Adrenal gland (tissue), 19 donors: ENCODE measurements at places on chromosomes 12 and 14. TPM values are rescaled to one million over a fixed set of nuclear protein-coding genes. Genes with fewer than 3 reads are reported as not detected.

The RHEBL1 gene
- 0.71 TPM for polyA plus RNA-seq

The PTMS gene
- 134 TPM for polyA plus RNA-seq

DNA sequence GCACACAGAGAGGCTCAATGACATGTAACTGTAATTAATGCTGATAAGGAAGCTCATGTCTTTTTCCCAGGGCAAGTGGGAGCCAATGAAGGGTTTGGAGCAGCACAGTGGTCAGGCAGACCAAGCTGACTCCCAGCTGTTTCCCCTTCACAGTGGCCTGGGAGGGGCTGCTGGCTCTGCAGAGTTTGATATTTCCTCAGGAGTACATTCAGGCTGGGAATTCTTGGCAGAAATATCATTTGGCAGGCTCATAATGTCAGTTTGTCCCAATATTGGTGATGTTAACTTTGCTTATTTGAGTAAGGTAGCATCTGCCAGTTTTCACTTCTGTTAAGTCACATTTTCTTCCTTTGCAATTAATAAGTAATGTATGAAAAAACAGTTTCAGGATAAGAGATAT, 247.0 kb downstream of the EMP1 start:
- no peak for DNase-seq

The TFCP2 gene
- polyA plus RNA-seq, result 11.1 TPM

The HOXC13 gene
- not detected for polyA plus RNA-seq

GRCh38 chr14:104090071-104090748, 4.7 kb downstream of the ASPG start:
- no peak for DNase-seq

GRCh38 chr12:8483079-8483478, 27.3 kb downstream of the CLEC6A start:
- DNase-seq, result no peak

The OR4Q3 gene
- polyA plus RNA-seq, result not detected

DNA sequence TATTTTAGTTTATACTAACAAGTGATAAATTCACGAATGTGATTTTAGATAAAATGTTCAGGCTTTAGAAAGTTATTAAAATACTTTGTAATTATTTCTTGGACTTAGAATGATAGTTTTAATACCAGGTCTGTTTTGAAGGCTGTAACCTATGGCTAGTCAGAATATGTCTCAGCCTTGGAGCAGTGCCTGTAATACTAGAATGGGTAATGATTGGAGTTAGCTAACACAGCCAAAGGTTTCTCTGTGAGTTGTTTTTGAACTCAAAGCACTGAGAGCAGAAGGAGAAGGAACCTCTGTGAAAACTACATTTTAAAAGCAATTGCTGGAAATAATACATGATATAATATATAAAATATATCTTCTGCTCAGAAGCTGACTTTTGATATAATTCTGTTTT, 110.1 kb downstream of the TMEM117 start:
- DNase-seq, result no peak

The GLI1 gene
- 4.4 TPM for polyA plus RNA-seq

- no peak for DNase-seq
Observed at GRCh38 chr12:104825408-104825807, 132.7 kb downstream of the SLC41A2 start.

DNA sequence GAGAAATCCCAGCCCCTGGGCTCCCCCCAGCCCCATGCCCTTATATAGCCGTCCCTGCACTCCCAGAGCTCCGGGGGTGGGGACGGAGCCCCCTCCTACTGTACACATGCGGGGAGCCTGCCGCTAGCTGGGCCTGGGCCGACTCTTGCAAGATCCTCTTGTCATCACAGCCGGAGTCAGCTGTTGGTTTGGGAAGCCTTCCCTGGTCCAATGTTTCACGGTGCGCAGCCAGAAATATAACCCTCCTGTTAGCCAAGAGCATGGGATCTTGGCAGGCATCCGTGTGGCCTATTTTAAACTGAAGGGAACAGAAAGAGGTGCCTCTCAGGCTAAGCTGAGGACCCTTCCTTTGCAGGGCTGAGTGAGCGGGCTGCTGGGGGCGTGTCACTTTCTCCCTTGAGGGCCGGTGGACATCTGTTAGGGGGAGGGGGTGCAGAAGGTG, 175.3 kb downstream of the TSPAN9 start:
- DNase-seq, result peak; percentile 50

GRCh38 chr14:90300611-90301047, 31.1 kb downstream of the NRDE2 start:
- no peak for DNase-seq

GRCh38 chr14:57930241-57930975, 64.5 kb upstream of the SLC35F4 start:
- no peak for DNase-seq

The KRR1 gene
- 67.8 TPM for polyA plus RNA-seq

- peak; percentile 3 for DNase-seq
Observed at GRCh38 chr12:33671676-33672075, 232.1 kb upstream of the SYT10 start.

DNA sequence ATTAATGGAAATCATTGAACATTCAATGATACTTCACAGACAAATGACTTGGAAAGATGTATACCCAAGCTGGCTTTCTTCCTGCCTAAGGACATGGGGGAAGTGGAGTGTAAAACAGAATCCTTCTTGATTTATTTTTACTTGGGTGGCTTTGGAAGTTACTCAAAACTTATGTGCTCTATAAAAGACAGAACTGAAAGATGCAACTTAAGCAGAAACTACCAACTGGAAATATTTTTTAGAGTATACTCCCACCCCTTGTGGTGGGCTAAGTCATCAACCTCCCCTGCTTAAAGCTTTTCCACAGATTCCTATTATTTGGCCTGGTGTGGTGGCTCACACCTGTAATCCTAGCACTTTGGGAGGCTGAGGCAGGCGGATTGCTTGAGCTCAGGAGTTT, 126.0 kb upstream of the ATP2B1 start:
- DNase-seq, result no peak

GRCh38 chr12:2858944-2859421, 2.1 kb upstream of the TEX52 start:
- no peak for DNase-seq

The IFNG gene
- not detected for polyA plus RNA-seq

GRCh38 chr14:33118668-33119067, 180.0 kb downstream of the NPAS3 start:
- no peak for DNase-seq

DNA sequence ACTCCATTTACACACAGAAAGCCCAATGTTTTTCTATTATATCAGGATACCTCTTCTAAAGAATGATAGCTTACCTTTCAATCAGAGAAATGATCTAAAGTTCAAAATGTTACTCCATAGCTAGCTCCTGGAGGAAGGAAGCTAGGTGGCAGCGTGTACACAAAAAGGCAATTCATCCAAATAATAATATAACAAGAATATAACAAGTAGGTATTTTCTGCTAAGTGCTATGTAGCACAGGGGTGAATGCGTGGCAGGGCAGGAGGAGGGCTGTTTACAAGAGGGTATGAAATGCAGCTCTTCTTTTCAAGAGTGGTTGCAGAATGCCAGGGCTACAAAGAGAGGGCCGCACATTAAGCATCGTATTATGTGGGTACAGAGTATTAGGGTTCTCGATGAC, 663 bp upstream of the SNAPC1 start:
- DNase-seq, result no peak

DNA sequence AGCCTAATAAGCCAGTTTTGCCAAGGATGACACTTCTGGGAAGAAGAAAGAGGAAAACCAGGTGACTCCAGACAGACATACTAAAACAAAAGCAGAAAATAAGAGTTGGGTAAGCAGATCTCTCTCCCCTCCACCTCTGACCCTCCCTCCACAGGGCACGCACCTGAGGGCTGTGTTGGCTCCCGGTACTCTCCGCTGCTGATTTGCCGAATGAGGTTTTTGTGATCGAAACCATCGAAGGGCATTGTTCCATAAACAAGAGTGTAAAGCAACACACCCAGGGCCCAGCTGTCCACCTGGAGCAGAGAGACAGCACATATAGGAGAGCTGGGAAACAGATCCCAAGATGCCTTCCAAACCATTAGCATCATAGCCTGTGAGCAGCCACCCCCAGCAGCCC, 68.1 kb downstream of the NUAK1 start:
- DNase-seq, result no peak

DNA sequence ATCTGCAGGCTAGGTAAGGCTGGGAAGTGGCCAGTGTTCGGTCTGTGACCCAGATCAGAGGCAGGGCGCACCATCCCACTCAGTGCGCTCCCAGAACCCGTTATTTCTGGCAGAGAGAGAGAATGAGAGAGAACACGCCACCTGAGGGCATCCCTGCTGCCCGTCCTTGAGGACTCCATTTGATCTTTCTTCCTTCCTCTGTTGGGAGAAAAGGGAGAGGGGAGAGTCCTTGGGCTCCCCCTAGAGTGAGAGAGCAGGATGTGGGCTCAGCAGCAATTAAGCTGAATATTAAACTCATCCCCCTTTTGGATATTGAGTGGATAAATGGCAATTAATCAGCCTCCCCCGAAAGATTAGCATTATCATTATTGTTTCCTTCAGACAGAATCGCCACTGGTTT, 70.6 kb downstream of the IFT43 start:
- no peak for DNase-seq

The PIWIL1 gene
- 0.08 TPM for polyA plus RNA-seq

GRCh38 chr12:54472494-54473262, 724 bp downstream of the GTSF1 start:
- DNase-seq, result no peak

DNA sequence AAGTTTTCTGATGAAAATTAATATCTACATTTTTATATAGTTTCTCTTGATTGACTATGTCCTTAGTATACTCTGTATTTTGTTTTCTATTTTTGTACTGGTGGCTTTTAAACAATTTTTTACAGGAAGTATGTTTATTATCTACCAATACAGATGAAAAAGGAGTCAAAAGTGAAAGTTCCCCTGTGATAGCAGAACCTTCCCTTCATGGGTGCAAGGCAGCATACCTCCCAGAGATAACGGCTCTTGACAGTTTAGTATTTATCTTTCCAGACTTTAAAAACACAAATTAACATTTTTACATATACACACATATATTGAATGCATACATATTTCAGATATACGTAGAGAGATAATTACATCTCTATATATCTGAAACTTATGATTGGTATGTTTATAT, 17.1 kb upstream of the FAM234B start:
- DNase-seq, result no peak

The CLEC1B gene
- 0.34 TPM for polyA plus RNA-seq

DNA sequence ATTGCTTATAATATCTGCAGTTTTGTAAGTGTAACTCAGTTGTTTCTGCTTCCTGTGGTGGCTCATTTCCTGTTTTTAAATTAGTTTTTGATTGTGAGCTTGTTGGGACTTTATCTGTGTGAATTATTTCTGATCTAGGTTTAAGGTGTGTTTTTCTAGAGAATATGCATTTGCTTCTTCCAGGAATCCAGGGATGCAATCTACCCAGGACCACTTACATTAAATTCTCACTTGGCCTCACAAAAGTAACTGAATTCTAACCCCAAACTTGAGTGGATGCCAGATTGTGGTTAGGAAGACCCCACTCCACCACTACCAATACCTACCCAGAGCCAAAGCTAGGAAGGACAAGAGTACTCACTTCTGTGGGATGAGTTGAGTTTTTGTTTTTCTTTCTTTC, 11.9 kb downstream of the STYX start:
- no peak for DNase-seq

DNA sequence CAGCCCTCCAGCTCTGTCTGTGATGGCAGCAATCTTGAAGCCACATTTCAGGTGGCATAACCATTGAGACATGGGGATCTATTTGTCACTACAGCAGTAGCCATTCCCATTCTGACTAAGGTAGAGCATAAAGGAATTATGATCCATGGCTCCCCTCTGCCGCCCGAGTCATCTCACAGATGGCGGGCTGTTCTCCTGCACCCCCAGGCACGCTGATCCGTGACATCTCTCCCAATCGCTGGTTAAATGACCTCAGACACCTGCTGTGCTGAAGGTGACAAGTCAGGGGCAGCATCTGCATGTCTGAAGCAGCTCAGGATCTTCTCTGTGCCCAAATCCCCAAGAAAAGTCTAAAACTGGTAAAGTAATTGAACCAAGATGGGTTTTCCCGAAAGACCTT, 124.3 kb downstream of the ZFP36L1 start:
- DNase-seq, result no peak

The AHNAK2 gene
- polyA plus RNA-seq, result 6.5 TPM

- no peak for DNase-seq
Observed at GRCh38 chr12:12654691-12655460, 41.1 kb downstream of the GPR19 start.

DNA sequence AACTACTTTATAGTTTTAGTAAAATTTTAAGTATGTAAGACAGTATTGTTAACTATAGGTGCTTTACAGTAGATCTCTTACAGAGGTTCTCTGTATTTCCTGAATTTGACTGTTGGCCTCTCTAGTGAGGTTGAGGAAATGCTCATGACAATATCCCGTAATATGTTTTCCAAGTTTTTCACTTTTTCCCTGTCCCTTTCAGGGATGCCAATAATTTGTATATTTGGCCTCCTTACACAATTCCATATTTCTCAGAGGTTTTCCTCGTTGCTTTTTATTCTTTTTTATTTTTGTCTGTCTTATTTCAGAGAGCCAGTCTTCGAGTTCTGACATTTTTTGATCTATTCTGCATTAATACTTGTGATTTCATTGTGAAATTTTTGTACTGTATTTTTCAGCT, 233.7 kb upstream of the PDE3A start:
- no peak for DNase-seq

The PPTC7 gene
- 7.9 TPM for polyA plus RNA-seq

The PRPH gene
- 5.9 TPM for polyA plus RNA-seq

DNA sequence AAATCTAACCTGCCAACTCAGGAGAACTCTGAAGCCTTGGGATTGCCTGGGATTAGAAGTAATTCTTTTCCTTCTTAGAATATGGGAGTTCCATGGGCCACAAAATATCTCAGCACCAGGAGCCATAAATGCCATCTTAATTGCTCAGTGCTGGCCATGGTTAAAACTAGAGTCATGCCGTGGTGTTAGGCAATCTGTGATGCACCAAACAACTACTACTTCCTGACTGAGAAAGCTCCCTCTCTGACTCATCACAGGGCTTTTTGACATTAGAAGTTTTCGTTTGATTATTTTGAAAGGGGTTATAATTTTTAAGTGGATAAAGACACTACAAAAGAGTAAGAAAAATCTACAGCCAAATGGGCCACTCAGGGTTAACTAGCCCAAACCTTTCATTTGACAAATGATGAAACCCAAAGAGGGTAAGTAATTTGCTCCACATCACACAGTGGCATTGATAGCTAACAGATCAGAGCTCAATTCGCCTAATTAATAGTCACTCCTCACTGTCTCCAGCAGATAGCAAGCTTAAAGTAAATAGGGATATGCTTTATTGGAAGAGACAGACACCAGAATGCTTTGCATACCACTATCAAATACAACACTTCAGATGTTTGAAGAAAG, 377.3 kb downstream of the EMP1 start:
- DNase-seq, result no peak

GRCh38 chr14:66365388-66365787, 120.8 kb upstream of the CCDC196 start:
- DNase-seq, result no peak

- DNase-seq, result no peak
Observed at GRCh38 chr12:5010151-5010550, 33.5 kb upstream of the KCNA5 start.

The CCDC197 gene
- not detected for polyA plus RNA-seq

GRCh38 chr14:53001787-53002378, 51.0 kb upstream of the FERMT2 start:
- no peak for DNase-seq

- no peak for DNase-seq
Observed at GRCh38 chr12:13386323-13387039, 190.0 kb downstream of the EMP1 start.
